ENCODE measurements at places on chromosomes 13 and 19. TPM values are rescaled to one million over a fixed set of nuclear protein-coding genes. Genes with fewer than 3 reads are reported as not detected.

Gene ZSWIM9
- 1.6 TPM for total RNA-seq

Gene CEACAM19
- 10.5 TPM for total RNA-seq

Gene B3GNT3
- total RNA-seq: 11.5 TPM

Gene TINCR
- total RNA-seq: 1.0 TPM

Gene TPTE2
- 0.29 TPM for total RNA-seq

Gene NECTIN2
- 240 TPM for total RNA-seq

Gene CBARP
- total RNA-seq: 5.1 TPM

Gene NLRP4
- not detected for total RNA-seq

Gene LGI4
- not detected for total RNA-seq

Gene CAPN12
- 1.3 TPM for total RNA-seq

Gene ZNF221
- total RNA-seq: 6.1 TPM

Gene OR4F17
- total RNA-seq: not detected

Gene LSR
- 247 TPM for total RNA-seq

Gene IGSF23
- total RNA-seq: not detected

Gene C19orf44
- 2.5 TPM for total RNA-seq

Gene DIRAS1
- total RNA-seq: 5.3 TPM

Gene FGF9
- 0.33 TPM for total RNA-seq
